ENCODE measurements at places on chromosomes 3 and 15.

DNA sequence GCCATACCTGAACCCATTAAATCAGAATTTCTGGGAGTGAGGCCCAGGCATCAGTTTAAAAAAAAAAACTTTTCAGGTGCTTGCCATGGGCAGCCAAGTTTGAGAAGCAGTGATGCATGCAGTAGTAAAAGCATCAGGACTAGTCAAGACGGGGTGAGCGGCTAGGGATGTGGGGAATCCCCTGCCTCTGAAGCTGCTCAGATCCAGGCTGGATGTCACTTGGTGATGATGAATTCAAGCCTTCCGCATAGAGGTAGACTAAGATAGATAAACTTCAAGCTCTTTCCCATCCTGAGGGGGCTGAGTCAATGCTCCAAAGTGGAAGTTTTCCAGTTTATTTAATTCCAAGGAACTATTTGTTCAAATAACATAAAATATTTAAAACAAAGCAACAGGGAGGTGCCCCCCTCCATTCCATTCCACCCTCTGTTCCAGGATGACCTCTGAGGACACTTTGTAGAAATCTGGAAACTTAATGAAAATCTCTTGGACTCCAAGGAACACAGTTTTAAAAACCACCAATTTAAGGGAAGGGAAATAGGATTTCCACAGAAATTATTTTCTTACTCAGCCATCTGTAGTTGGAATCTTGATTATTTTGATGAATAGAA, 100.4 kb upstream of the NR2E3 start:
- no peak for DNase-seq

- DNase-seq = no peak
Observed at GRCh38 chr15:38996111-38996631, 431.6 kb upstream of the RASGRP1 start.

- DNase-seq = no peak
Observed at GRCh38 chr3:130395331-130395730, 49.9 kb downstream of the COL6A5 start.

- no peak for DNase-seq
Observed at GRCh38 chr15:52251144-52251860, 44.3 kb downstream of the MYO5C start.

- DNase-seq = no peak
Observed at GRCh38 chr15:22892333-22892732, 53.9 kb downstream of the NIPA2 start.
